Sciatic nerve (tissue), 2 donors: ENCODE measurements at places on chromosomes 6 and 20.

DNA sequence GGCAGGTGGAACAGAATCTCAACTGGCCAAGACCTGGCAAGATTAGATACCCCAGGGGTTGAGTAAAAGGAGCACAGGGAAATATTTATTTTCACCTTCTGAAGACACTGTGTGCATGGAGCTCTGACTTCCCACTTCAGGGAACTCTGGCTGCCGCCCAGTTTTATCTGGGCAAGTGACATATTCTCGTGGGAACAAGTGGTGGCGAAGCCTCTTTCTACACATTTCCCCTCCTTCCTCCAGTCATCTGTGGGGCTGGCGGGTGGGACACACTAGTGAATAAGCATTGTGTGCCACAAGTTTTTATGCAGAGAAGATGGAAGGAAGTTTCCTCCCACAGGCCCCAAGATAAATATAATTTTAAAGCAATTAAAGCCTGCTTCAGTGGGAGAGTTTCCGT is 23.6 kb downstream of the NSFL1C start:
- no peak for DNase-seq

DNA sequence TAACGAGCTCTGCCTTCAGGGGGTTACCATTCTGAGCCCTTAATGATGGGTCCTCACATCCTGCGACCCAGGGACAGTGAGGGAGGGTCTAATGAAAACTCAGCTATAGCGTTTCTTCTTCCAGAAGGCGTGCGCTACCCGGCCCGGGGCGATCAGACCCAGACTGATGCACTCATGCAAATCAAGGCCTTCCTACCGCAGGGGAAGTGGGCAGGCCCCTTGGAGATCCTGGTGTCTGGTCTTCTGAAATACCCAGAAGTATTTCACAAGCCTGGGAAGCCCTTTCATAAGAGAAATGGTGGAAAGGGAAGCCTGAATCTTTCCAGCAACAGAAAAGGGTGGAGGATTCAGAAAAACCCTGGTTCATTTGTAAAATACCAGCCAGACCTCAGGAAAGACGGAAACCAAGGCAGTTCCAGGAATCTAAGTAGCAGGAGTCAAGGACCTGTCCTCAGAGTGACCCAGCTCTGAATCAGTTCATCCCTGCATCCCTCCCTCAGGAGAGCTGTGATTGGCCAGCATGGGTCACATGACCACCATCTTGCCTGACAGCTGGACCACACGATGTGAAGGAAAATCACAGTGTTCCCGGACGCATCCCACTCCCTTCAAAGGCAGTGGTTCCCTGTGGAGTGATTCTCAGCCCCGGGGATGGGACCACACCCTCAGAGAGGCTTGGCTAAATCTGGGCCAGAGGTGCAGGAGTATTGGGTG is 12.7 kb downstream of the BFSP1 start:
- peak; percentile 74 for DNase-seq

DNA sequence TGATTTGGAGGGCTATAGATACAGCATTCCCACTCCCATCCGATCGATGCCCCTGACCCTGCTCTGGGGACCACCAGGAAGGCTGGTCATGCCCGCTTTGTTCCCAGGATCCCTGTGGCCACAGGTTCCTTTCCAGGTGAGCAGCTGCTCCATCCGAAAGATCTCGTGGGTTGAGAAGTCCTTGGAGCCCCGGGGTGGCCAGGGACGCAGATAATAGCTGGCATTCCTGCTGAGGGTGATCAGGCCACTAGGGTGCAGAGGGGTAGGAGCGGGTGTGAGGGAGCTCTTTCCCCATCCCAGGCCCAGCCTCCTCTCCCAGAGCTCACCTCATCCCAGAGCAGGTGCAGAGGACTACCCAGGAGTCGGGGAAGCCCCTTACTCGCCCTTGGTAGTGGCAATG is 7.4 kb downstream of the ADAM33 start:
- DNase-seq: no peak

DNA sequence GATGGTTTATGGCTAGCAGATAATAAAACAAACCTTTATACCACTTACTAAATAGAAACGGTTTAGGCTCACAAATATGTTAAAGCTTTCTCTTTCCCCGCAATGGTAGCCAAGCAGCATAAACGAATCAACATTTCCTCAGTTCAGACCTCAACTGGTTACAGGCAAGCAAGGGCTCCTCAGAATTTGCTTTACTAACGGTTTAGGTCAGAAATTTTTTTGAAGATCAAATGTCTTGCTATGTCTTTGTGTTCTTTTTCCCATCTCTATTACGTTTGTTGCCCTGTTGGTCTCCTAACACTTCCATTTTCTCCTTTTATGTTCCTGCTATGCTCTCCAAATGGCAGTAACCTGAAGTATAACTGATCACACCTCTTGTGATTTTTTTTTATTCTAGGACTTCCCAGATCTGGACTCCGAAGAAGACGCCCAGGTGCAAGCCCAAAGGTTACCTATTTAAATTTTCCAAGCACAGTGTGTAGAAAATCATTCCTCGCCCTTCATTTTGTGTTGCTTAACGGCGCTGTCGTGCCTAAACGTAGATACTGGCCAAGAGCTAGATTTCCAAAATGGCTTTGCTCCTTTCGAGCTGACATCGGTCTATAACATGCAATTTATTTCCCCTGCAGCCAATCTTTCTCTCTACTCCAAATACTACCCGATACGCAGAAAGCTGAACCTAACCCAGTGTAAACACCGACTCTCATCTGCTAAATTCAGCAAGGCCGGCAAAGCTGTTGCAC is 717 bp upstream of the ASF1A start:
- DNase-seq: no peak

GRCh38 chr20:57231951-57232428 is 34.5 kb downstream of the BMP7 start:
- no peak for DNase-seq

DNA sequence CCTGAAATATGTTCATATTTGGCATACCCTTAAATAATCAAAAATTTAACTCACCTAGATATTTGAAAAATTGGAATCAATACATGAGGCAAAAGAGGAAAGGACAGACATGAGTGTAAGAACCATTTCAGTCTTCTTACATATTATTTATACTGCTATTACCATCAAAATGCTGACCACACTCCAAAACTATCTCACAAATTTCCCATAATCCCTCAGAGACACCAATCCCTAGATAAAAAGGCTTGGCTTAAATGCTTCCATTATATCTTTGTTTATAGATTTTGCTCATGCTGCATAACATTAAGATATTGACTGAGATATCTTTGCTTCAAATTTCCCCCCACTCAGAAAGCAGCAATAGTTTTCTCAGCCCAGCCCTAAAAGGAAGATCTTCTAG is 11.7 kb upstream of the NT5DC1 start:
- DNase-seq: no peak

- DNase-seq: no peak
These were observed 157.9 kb downstream of the SLC24A3 start for GRCh38 chr20:19370076-19371075.

GRCh38 chr20:23245553-23246181 is 104.9 kb upstream of the NXT1 start:
- peak; percentile 71 for DNase-seq

- peak; percentile 65 for DNase-seq
These were observed 807 bp downstream of the TBC1D20 start for GRCh38 chr20:461254-462198.

- DNase-seq: peak; percentile 41
These were observed 63.6 kb upstream of the STX16 start for GRCh38 chr20:58587467-58587866.

GRCh38 chr6:37158508-37158907 is 11.4 kb upstream of the PIM1 start:
- no peak for DNase-seq

GRCh38 chr20:48298851-48299484 is 513.7 kb upstream of the SULF2 start:
- DNase-seq: no peak

DNA sequence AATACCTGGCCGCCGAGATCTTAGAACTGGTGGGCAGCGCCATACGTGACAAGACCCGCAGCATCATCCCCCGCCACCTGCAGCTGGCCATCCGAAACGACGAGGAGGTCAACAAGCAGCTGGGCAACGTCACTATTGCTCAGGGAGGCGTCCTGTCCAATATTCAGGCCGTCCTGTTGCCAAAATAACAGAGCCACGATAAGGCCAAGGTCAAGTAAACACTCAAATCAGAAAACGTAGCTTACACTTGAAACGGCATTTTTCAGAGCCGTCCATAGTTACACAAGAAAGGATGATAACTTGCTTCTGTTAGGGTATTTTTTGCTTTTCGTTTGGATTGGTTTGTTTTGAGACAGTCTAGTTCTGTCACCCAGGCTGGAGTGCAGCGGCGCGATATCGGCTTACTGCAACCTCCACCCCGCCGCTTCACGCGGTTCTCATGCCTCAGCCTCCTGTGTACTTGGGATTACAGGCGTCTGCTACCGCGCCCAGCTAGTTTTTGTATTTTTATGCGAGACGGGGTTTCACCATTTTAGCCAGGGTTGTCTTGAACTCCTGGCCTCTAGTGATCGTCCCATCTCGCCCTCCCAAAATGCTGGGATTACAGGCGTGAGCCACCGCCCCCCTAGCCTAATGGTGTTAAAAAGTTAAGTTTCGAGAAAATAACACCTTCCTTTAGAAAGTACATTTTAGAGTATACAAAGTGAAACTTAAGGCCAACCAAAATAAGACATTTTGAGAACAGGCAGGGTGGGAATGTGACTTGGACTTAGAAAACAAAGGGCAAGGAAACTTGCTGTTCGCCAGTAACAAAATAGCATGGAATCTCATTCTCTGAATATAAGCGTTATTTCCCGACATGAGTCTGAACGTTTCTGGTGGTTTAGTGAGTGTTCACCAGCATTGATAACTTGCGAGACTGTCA is 42.8 kb upstream of the HFE start:
- no peak for DNase-seq

DNA sequence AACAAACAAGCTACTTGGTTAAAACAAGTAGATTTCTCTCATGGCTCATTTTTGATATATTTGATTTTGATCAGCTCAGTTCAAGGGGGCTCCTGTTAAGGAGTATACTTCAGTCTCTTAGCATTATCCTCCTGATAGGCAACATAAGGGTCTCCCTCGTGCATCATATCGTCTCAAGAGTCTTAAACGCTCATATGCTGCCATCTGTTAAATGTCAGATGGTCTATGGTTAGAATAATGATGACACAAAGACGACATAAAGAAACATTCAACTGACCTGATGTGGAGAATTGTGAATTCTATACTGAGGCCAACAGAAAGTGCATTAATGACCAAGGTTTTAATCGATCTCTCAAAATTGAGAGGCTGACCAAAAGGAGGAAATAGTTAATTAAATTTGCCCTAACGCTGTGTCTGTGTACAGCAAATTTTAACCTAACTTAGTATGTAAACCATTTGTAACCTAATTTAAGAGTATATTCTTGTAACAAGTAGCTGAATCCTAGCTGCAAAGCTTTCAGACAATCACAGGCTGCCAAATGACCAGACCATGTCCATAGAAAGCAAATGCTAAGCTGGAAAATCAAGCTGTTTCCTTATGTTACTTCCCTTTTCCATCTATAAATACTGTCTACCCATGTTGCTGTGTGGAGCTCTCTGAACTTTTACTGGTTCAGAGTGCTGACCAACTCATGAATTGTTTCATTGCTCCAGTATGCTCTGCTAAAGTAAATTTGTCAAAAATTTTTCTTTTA is 1688.5 kb downstream of the GRIK2 start:
- DNase-seq: no peak

GRCh38 chr6:145003145-145003544 is 718.0 kb downstream of the UTRN start:
- no peak for DNase-seq

DNA sequence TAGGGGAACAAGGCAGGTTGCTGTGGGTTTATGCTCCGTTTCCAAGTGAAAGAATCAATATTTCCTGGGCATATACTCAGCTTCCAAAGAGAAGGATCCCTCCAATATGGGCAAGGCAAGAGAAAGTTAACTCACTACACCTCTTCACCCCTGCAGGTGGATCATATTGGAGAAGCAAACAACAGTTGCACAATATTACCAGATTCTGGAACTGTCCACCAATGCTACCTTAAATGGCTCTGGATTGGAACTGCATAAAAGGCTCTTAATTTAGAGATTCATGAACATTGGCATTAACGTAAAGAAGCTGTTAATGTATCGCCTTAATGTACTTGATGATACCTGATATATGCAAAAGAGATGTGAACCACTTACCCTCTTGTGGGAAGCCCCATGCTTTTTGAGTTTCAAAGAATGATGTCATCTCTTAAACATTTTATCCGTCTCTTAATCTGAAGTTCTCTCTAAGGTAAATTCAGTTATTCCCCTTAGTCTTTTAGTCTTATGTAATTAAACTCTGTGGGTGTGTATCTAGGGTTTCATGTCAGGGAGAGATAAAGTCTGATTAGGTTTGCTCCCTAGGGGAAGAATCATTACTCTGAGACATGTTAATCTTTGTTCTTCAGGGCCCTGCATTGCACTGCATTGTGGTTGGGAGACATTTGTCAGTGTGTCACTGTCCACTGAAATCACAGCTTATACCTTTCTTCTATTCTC is 99.5 kb downstream of the PHACTR1 start:
- no peak for DNase-seq

- no peak for DNase-seq
These were observed 35.9 kb downstream of the ANKRD60 start for GRCh38 chr20:58192567-58192966.

- no peak for DNase-seq
These were observed 205.1 kb downstream of the ZDHHC14 start for GRCh38 chr6:157586088-157586414.

- no peak for DNase-seq
These were observed 98.7 kb downstream of the TSHZ2 start for GRCh38 chr20:53070706-53071392.

GRCh38 chr6:25660512-25660911 is 8.5 kb downstream of the SCGN start:
- no peak for DNase-seq

GRCh38 chr20:13915284-13915683 is 75.1 kb downstream of the SEL1L2 start:
- no peak for DNase-seq

DNA sequence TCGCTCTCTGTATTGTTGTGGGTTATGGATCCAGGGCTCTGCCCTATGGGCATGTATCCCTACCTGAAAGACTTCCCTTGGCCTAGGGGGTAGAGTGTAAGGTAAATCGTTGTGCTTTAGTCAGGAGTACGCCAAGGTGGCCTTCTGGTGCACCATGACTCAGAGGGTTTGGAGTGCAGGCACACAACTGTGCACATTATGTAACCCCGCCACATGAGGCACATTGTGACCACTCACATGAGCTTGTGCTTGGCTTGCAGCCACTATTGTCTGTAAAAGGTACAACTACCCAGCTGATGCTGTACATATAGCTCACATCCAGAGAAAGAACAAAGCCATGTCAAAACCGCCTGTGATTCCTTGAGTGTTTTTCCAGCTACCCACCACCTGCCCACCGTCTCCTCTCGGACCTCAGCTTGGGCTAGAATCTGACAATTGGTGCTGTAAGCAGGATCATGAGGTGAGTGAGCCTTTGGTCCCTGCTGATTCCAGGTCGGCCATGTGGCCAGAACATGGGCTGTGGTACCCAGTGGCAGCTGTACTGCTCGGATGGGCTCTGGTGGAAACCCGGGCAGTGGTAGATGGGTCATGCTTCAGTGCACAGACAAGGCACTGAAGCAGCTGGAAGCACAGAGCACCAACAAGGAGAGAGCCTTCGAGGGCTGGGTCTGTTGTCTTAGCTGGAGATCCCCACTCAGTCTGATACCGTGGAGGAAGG is 33.8 kb downstream of the HDDC2 start:
- no peak for DNase-seq

GRCh38 chr20:19094959-19095541 is 117.4 kb upstream of the SLC24A3 start:
- no peak for DNase-seq

GRCh38 chr20:51067792-51068191 is 44.9 kb upstream of the KCNG1 start:
- no peak for DNase-seq
